ENCODE measurements at places on chromosomes 4 and X.

DNA sequence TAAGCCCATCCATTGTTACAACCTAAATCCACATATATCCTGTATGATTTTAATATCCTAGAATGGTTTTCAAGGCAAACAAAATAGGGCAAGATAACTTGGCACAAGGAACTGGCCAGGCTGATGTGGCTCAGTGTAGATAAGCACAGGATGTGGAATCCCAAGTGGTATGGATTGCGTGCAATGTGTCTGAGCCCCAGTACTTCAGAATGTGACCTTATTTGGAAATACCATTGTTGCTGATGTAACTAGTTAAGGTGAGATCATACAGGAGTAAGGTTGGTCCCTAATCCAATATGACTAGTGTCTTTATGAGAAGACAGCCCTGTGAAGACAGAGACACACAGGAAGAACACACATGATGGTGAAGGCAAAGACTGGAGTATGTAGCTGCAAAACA is 72.4 kb downstream of the IL21 start:
- no peak for DNase-seq

GRCh38 chr4:38752941-38753806 is 29.6 kb downstream of the TLR10 start:
- no peak for DNase-seq

DNA sequence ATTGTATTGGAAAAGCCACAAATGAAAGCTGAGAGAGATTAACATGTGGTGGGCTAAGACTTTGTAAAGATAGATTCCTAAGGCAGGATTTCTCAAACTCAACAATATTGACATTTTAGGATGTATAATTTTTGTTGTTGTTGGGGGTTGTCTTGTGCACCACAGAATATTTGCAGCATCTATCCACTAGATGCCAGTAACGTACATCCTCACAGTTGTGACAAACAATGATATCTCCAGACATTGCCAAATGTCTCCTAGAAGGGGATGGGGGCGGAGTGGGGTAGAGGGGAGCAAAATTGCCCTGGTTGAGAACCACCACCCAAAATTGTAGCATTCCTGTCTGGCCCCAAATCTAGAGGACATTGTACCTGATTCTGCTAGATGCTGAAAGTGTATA is 14.7 kb upstream of the CBR4 start:
- DNase-seq: no peak

- no peak for DNase-seq
These were observed 139.5 kb downstream of the RAPGEF2 start for GRCh38 chr4:159242427-159242826.

- no peak for DNase-seq
These were observed 1492.2 kb upstream of the TENM3 start for GRCh38 chr4:180751009-180751408.

GRCh38 chr4:168677063-168677462 is 180.2 kb downstream of the PALLD start:
- no peak for DNase-seq

GRCh38 chr4:7705062-7705461 is 234.6 kb downstream of the AFAP1 start:
- DNase-seq: no peak

GRCh38 chr4:182091128-182091527 is 152.1 kb upstream of the TENM3 start:
- DNase-seq: no peak

DNA sequence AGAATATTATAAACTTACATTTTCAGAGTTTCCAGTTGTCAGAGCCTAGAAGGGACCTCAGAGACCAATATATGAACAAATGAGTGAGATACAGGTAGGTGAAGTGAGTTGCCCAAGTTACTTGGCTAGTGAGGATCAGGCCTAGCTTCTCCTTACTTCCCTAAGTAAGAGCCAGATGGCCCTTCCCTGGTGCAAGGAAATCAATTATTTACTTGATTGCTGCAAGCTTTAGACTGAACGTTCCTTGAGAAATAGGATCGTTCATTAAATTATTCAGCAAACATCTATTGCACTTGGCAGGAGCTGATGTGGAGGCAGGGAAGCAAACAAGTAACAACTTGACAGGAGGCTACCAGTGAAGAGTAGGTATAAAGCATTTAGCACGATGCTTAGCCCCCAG is 117.8 kb downstream of the EFHC2 start:
- DNase-seq: no peak

DNA sequence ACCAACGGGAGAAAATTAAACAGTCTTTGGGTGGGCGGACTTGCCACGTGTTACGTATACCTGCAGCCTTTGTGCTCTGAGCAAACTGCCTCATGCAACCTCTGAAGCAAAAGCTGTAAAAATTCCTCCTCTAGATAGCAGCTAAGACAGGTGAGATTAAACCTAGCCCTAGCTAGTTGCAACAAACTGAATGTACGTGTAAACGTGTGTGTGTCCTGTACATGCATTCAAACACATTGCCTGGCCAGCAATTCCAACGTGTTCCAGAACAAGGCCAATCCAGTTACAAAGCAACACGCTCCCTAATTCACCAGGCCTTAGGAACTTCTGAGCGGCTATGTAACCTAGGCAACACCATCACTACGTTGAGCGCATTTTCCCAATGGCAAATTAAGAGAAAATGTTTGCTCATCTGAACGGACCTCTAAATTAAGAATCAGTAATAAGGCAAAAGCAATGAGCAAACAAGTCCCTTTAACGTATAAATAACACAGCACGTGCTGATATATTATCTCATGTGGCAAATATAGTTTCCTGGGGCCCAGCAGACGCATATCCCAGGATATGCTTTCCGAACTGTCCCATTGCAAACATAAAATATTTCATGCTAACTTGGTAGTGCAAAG is 792 bp downstream of the PPID start:
- DNase-seq: no peak

GRCh38 chr4:110799211-110799610 is 176.3 kb upstream of the PITX2 start:
- DNase-seq: no peak

- DNase-seq: no peak
These were observed 343.9 kb downstream of the UNC5C start for GRCh38 chr4:95204873-95205272.

DNA sequence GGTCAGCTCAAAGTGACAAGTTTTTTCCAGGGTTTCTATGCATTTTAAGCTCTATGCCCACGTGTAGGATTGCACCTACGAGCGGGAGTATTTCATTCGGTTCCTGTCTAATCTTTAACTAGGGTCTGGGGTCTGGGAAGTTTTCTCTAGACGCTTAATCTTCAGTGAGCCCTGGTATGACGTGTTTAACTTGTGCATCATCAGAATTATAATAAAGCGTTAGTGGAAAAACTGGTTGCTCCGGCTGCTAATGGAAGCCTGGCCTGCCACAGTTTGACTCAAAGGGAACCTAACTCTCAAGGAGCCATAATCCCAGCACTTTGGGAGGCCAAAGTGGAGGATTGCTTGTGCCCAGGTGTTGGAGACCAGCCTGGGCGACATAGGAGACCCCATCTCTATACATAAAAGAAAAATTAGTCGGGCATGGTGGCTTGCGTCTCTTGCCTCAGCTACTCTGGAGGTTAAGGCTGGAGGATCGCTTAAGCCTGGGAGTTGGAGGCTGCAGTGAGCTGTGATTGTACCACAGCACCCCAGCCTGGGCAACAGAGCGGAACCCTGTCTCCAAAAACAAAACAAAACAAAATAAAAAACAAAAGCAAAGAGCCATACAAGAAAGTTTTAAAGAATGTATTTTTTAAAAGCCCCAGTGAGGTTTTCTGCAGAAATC is 30.2 kb downstream of the ARSD start:
- DNase-seq: no peak

DNA sequence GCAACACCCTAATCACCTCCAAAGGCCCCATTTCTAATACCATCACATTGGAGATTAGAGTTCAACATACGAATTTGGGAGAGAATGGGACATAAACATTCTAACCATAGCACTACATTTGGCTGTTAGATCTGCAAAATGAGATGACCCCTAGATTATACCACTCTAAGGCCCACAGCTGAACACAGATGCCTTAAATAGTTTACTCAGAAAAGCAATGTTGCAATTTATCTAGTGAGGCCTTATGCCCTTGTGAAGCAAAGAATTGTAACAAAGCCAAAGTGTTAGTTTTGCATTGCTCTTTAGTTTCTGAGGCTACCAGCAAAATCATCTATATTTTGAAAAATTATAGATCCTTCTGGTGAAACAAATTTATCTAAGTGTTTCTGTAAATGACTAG is 31.6 kb upstream of the ARHGEF6 start:
- no peak for DNase-seq

DNA sequence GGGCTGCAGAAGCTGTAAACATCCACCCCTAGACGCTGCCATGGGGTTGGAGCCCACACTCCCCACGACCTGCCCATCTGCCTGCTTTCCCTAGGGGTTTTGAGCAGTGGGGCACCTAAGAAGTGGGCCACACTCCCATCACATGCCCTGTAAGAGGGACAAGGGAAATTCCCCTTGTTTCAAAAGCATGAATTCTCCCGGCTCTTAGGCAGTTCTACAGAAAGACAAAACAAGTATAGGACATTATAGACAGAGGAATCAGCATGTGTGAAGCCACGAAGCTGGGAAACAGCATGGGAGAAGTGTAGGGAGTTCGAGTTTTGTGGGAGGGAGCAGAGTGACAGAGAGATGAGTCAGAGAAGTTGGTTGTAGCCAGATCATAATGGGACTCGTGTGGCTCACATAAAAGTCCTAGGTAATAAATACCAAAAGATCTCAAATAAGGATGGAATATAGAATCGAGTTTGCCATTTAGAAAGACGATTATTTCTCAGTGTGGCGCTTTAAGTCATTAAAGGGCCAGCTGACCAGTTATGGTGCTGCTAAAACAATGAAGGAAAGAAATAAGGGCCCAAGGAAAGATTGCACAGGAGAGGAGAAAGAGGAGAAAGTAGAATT is 23.9 kb downstream of the APOO start:
- DNase-seq: no peak

GRCh38 chr4:34261799-34262314 is 1982.5 kb downstream of the ARAP2 start:
- DNase-seq: no peak

DNA sequence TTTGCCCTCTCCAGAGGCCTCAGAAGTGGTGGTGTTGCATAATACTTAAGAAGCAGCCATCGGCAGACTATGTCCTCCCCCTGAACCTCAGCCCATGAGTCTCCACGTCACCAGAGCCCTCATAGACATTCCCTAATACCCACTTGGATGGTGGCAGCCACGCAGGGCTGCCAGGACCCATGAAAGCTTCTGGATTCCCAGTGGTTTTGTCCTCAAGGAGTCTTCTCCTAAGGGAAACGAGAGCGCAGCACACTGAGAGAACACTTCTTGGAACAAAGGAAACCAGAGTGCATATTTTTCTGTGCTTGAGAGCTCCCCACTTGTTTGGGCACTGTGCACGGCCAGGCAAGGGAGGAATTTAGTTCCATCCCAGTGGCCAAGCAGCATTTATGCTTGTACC is 204.1 kb upstream of the DMD start:
- DNase-seq: no peak

- no peak for DNase-seq
These were observed 276.6 kb downstream of the ANK2 start for GRCh38 chr4:113325876-113326615.

DNA sequence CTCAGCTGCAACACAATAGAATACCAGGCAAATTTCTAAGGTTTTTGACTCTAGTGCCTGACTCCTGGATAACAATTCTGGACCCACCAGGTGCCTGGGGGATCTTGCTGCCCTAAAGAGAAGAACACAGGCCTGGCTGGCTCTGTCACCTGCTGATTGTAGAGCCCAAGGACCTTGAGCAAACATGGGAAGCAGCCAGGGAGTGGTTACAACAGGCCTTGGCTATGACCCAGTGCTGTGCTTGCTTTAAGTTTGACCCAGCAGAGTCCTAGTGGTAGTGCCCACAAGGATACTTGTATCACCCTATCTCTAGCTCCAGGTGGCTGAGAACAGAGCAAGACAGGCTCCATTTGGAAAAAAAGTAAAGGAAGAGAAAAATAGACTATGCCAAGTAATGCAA is 176.8 kb upstream of the DCAF12L2 start:
- no peak for DNase-seq

GRCh38 chrX:23832721-23833120 is 49.7 kb downstream of the SAT1 start:
- DNase-seq: no peak

DNA sequence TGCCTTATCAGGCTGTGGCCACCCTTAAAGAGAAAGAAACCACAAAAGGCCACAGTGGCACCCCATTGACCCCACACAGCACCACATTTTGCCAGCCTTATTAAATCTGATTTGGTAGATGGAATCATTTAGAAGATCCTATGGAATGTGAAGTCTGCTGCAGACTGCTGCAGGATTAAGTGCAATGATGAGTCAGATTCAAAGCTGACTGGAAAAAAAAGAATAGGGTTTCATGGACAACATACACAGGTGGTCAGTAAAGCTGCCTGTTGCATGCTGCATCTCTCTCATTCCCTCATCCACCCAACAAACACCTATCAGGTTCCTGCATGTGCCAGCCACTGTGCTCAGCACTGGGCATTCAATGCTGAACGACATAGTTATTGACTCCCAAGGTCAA is 56.6 kb downstream of the CHST7 start:
- no peak for DNase-seq

GRCh38 chr4:89142691-89143669 is 31.6 kb downstream of the TIGD2 start:
- DNase-seq: no peak

GRCh38 chr4:125594056-125594602 is 279.4 kb downstream of the FAT4 start:
- DNase-seq: no peak

DNA sequence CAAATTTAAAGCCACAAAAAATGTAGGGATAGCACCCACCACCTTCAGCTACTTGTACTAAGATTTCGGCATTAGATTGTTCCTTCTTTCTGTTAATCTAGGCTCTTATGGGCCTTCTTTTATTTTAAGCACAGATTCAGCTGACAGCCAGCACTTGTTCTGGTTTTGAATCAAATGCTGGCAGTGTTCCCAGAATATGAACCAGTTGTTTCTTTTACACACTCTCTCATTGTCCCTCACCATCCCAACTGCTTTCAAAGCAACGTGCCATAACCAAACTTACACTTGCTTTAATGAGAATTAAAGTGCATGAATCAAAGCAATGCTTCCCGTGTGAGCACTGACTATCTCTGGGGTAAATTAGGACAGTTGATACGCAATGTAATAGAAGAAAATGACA is 744.5 kb upstream of the FAM241A start:
- DNase-seq: no peak

- no peak for DNase-seq
These were observed 121.8 kb downstream of the SPCS3 start for GRCh38 chr4:176441594-176441993.

- DNase-seq: no peak
These were observed 33.5 kb upstream of the ITM2A start for GRCh38 chrX:79400623-79401022.

DNA sequence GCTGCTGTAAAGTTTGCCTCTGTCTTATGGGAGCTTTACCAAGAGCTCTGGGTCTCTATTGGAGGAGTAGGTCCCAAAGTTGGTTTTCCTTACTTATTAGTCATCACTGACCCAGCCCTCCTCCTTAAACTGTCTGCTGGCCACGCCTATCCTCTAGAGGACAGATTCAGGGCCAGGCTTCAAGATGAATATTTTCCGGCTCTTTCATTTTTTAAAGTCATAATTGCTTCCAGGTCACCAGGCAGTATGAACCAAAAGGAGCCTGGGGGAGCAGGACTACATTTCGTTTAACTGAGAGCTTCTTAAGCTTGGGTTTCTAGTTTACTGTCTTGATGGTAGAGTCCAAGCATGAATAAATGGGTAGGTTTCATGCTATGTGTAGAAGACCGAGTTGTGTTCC is 13.7 kb downstream of the BCORL1 start:
- no peak for DNase-seq

- no peak for DNase-seq
These were observed 13.0 kb downstream of the NR3C2 start for GRCh38 chr4:148429206-148429605.

- DNase-seq: no peak
These were observed 187.1 kb downstream of the MGST2 start for GRCh38 chr4:139852612-139853269.
